ENCODE measurements at places on chromosomes 7 and 10.

GRCh38 chr7:133478591-133479135 is 225.8 kb downstream of the EXOC4 start:
- DNase-seq: no peak

DNA sequence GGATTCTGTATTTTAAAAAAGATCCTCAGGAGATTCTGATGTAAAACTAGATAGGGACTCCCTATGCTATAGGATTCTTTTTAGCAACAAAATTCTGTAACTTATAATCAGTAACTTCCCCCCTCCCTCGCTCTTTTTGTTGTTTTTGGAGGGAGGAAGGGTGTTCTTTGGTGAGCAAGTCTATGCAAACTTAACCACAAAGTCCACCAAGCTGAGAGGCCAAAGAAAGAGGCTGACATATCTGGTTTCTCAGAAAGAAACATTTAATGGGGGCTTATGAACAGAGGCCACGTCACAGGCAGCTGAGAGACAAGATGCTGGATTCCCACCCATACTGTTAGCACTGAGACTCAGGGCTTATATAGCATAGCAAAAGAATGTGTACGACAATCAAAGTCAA is 14.3 kb upstream of the ABCB5 start:
- DNase-seq: no peak

DNA sequence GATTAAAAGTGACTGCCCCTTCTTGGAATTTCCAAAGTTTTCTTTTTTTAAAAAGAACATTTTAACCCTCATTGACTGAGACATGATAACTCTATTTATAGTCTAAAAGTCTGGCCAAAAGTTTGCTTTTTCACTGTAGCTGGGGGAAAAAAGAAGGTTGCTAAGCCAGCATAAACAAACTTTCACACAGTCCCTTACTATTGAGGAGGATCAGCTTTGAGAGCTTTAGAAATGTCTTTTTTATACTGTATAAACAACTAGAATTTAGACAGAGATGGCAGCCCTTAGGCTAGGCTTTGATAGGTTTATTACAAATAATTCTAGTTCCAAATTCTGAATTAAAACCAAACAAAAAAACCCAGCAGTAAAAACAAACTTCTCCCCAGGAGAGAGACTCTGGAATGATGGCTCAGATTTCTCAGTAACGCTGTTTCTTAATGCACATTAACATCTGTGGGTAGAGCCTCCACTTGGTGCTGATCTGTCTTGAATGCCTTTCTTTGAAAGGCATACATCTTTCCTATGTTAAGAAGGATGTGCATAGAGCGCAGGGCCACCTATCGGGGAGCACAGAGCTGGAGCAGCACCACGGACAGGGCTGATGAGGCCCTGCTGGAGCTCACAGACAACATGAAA is 100.9 kb upstream of the PDLIM1 start:
- DNase-seq: no peak

DNA sequence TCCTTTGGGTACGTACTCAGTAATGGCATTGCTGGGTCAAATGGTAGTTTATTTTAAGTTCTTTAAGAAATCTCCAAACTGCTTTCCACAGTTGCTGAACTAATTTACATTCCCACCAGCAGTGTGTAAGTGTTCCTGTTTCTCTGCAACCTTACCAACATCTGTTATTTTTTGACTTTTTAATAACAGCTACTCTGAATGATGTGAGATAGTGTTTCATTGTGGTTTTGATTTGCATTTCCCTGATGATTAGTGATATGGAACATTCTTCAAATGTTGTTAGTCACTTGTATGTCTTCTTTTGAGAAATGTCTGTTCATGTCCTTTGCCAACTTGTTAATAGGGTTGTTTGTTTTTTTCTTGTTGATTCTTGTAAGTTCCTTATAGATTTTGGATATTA is 558.9 kb downstream of the SH2D4B start:
- DNase-seq: no peak
